Bronchial epithelial cell (primary cell): ENCODE measurements at places on chromosomes 2 and 18. TPM values are rescaled to one million over a fixed set of nuclear protein-coding genes. Genes with fewer than 3 reads are reported as not detected.

MREG gene
- 24.7 and 28.8 TPM in 2 replicates for total RNA-seq

CAVIN2 gene
- total RNA-seq = 2.8 and 3.7 TPM in 2 replicates

DNA sequence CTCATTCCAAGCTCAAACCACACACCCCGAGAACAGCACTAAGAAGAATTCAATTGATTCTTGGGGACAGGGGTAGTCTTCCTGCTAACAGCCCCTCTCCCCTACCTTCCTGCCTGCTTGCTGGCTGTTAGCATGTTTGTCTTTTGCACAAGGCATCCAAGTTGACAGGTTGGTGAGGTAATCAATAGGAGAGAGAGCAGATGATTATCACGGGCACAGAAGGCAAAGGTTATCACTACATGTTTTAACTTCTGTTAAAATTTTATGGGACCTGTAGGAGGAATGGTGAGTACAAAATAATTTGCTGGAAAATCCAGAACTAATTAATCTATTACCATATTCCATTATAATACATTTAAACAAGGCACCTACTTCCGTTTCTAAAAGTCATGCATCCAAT lies 442.1 kb upstream of the TCF4 start:
- no peak for DNase-seq

DNA sequence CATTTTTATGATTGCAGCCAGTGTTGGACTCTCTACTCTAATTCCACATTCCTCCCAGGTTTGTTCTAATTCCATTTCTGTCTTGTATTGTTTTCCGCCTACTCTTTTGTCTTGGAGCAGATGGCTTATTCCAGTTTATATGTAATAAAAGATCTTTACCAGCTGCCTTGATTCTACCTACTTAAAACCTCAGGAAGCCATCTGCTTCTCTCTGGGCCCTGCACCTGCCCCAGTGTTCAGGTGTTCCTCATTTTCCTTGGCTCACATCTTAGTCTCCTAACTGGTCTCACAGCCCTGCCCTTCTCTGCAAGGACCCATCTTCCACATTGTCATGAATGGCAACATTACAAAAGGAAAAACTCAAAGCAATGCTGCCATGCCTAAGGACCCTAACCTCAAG lies 21.0 kb upstream of the IL37 start:
- DNase-seq = no peak

DNA sequence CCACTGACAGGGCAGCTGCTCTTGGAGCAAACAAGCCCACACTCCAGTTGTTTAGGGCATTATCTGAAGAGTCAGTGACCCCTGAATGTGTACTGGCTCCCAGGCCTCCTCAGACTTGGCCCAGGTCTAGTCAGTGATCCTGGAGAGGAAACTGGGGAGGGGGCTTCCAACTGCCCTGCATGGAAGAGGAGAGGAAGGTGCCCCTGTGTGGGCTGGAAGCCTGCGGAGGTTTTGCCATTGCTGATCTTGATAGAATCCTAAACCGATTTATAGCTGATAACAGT lies 197.4 kb downstream of the MGAT5 start:
- no peak for DNase-seq
